ENCODE measurements at places on chromosomes 5 and 9.

DNA sequence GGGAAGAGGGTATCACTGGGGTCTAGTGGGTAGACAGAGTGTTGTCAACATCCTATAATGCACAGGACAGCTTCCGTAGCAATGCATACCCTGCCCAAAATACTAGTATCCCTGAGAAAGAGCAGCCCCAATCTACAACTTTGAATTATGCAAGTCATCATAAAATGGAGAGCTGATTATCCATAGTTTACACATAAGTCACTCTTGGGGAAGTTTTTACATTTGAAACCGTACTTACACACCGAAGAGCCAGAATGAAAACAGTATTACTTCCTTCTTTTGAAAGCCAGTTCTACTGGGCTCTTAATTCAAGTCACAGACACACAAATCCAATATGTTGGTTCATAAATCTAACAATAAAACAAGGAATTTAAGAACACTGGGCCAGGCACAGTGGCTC lies 21.6 kb downstream of the RNF145 start:
- DNase-seq, result no peak

DNA sequence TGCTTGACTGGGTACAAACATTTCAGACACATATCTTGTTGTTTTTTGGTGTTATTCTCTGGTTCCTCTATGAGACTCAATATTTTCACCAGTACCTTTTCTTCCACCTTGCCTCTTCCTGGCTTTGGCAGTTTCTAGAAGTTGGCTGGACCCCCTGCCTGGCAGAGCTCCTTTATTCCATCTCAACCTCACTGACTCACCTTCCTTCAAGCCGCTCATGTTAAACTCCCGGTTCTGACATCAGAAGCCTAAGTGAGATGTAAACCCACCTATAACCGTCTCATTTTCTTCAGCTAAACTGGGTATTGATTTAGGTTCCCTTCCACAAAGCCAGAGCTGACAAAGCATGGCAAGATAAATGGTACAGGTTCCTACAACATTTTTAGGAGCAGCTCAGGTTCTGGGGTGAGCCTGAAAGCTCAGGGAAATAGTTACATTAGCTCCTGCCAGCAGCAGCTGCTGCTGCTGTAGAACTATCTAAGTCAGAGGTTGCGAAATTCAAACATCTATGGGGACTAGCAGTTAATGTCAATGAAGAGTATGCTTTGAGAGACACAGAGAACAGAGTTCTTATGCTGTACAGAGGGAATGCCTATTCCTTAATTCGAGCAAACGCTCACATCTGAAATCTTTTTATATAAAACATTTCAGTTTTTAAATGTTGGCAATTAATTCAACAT lies 197.1 kb upstream of the NR3C1 start:
- no peak for DNase-seq

DNA sequence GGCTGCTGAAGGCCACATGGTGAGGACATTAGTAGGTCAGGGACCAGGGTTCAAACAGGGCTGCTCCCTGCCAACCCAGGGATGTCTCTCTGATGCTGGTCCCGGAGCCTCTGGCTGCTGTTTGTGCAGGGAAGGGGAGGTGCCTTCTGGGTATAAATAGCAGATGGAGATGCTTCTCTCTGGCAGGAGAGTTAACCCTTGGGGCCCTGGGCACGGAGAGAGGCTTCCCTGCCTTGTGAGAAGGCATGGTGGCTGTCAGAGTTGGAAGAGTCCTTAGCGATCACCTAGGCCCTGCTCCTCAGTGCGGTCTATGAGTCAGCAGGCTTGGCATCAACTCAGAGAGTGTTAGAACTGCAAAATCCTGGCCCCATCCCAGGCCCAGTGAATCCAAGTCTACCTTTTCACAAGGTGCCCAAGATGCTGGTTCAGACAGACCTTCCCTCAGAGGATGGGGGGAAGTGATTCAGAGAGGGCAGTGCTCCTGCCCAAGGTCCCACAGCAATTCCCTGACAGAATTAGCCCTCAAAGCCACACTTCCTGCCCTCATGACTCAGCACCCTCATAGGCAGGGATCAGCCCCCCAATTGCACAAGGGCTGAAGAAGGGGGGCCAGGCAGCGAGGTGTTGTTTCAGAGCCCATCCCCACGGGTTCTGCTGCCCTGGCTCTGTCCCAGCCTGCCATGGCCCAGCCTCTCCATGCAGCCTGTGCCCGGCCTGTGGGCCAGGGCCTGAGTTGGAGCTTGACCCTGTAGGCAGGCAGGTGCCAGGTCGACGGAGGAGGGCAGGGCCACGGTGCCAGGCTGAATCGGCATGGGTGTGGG lies 25.6 kb downstream of the CAMK2A start:
- DNase-seq, result peak; percentile 86

DNA sequence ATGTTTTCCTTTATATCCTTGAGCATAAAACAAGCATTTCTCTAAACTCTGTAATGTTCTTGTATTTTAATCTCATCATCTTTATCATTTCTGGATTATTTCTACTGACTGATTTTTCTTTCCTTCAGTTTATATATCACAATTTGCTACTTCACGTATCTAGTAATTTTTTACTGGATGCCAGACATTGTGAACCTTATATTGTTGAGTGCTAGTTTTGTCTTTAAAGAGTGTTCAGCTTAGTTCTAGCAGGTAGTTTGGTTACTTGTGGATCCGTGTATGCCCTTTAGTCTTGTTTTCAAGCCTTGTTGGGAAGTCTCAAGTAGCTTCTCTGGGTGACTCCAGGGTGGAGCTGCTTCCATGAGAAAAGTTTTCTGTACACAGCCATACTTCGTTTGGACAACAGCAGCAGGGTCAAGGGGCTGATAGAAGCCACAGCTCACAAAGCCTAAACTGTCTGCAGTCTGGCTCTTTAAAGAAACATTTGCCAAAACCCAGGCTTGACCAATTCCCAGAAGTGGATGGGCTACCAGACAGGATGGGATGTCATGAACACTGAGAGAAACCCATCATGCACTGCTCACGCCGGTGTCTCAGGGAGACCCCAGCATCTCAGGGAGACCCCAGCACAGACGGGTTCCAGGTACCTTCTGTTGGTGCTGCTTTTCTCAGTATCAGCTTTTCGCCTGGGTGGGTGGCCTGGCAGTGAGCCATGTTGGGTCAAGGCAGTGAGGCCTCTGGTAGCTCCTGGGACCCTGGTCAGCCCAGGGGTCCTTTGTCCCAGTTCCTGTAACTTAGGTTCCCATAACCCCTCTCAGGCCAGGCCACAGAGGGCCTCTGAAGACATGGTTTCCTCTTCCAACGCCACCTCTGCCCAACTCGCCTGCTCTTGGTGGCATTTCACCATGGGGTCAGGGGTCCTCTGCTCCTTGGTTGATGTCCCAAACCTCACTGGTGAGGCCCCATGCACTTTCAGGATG lies 29.1 kb downstream of the TRIP13 start:
- DNase-seq, result no peak

GRCh38 chr5:126531543-126532120 lies 63.4 kb downstream of the ALDH7A1 start:
- peak; percentile 42 for DNase-seq

GRCh38 chr5:151598984-151599383 lies 7.9 kb upstream of the FAT2 start:
- DNase-seq, result no peak

- DNase-seq, result no peak
Measured at GRCh38 chr5:51388488-51389287, 5.4 kb downstream of the ISL1 start.

DNA sequence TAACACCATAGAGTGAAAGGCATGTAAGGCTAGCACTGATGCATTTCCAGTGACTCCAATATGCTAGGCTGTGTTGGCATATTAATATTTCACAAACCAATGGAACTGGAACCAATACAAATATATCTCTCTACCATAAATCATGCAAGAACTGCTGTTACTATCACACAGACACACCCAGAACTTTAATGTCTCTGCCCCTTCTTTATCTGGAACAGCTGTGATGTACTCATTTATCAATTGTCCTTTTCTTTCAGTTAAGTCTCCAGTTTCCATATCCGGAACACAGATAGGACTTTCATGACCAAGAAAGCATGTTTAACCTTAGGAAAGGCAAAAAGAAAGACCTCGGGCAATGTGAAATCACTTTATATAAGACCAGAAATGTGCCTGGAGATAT lies 70.3 kb downstream of the SPTLC1 start:
- no peak for DNase-seq

DNA sequence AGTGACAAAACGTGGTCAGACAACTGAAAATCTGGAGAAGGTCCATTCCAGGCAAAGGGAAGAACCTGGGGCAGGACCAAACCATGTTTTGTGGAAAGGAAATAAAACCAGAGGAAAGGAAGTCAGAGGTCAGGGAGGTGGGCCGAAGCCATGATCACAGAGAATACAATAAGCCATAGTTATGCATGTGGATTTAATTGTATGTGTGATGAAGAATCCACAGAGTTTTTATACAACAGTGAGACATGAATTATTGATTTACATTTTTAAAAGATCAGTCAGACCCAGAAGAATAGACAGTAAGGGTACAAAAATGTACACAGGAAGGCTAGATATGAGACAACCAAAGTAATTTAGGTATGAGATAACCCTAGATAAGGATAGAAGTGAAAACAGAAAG lies 20.8 kb downstream of the TTC33 start:
- DNase-seq, result peak; percentile 54

DNA sequence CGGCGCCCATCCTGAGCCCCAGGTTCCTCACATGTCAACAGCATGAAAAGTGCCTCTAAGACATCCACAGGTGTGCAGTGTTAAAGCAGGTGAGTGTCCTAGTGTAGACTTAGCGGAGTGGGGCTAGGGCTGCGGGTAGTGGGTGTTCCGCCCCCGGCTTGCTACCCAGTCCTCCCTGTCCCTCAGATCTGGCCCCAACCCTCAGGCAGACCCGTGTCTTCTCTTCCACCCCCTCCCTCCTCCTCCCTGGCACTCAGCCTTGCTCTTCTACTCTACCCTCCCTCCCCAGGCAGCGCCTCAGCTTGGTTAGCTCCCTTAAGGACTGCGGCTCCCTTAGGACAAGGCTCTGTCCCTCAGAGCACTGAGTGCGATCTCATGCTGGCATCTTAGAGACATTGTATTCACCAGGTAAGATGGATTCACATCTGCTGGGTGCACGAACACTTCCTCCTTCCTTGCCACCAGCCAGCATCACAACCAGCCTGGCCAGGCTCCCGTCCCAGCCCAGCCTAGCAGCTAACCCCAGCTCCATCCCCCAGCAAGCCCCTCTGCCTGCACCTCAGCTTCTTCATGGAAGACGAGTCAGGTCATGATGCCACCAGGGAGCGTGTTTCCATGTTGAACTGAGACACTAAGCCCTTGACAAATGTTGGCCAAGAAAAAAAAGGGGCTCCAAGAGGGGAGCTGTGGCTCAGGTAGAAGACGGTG lies 46.8 kb downstream of the NSUN2 start:
- no peak for DNase-seq

DNA sequence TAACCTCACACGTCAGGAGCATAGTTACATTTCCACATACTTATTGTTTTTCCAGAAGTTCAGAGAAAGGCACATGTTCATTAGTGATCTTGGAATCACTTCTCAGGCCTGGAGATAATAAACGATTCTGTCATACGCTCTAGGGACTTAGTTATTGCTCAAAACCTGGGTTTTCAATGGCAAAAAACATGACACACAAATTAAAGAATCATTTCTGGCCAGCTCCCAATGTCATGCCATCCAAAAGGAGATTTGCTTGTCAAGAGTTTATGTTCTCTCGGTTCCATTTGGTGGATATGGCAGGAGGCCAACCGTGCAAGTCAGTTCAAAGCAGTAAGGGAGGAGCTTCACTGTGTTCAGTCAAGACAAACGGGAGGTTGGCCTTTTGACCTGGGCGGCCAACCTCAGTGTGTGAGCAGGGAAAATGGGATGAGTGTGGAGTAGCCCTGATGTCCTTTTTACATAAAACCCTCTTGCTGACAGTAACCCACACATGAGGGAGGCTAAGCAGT lies 123.4 kb downstream of the NXNL2 start:
- DNase-seq, result peak; percentile 48

- DNase-seq, result no peak
Measured at GRCh38 chr9:136594492-136594891, 48.6 kb upstream of the NOTCH1 start.

DNA sequence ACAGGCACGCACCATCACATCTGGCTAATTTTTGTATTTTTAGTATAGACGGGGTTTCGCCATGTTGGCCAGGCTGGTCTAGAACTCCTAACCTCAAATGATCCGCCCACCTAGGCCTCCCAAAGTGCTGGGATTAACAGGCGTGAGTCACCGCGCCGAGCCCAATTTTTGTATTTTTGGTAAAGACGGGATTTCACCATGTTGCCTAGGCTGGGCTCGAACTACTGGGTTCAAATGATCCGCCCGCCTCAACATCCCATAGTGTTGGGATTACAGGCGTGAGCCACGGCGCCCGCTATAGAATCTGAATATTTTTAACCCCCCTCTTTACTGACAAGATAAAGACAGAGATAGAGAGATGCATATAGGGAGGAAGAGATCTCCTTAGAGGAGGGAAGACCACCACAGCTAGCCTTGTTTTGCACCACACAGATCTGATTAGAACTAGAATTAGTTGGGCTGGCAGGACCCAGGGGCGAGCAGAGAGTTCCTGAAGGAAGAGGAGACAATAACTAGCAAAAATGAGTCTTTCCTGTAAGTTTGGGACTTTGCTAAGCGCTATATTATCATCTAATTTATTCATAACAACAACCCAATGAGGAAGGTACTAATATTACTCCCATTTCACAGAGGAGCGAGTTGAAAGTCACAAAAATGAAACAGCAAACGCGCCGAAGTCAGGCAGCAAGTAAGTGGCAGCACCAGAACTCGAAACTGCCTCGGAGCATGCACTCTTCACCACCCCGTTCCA lies 1.5 kb upstream of the ANKHD1 start:
- DNase-seq, result no peak

DNA sequence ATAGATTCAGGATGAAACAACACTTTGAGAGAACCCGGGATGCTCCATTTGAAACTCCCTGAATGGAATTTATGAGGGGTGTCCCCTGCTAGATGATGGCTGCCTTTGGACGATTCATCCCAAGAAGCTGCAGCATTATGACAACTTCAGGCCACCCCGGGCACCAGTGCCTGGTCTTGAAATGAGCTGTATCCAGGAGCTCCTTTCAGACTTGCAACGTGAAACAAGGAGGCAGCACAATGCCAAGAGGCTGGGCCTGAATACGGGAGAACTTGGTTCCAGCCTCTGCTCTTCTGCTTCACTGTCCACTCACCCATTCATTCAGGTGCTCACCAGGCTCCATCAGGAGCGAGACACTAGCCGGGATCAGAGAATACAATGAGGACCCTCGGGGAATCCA lies 78.3 kb downstream of the STK10 start:
- DNase-seq, result no peak

- DNase-seq, result no peak
Measured at GRCh38 chr9:136646827-136647711, 15.6 kb upstream of the EGFL7 start.
